CD4-positive, alpha-beta T cell treated with Interleukin-15 for 1 hour (primary cell): ENCODE measurements at places on chromosomes 1 and 21.

DNA sequence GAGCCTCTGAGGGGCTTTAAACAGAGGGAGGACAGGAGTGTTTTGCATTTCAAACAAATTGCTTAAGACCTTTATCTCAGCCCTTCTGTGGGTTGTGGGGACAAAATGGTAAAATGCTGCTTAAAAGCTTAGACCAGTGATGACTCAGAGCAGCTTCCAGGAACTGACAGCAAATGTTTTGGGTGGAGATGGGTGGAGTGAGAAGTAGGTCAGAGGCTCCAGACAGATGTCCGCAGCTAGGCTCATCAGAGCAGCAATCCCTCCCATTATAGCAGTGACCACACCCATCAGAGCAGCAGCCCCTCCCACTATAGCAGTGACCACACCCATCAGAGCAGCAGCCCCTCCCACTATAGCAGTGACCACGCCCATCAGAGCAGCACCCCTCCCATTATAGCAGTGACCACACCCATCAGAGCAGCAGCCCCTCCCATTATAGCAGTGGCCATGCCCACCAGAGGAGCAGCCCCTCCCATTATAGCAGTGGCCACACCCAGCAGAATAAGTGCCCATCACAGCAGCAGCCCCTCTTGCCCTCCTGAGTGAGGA is 532.2 kb downstream of the MATN1 start:
- DNase-seq: peak; percentile 71

GRCh38 chr1:239428120-239428710 is 41.8 kb downstream of the CHRM3 start:
- DNase-seq: no peak

DNA sequence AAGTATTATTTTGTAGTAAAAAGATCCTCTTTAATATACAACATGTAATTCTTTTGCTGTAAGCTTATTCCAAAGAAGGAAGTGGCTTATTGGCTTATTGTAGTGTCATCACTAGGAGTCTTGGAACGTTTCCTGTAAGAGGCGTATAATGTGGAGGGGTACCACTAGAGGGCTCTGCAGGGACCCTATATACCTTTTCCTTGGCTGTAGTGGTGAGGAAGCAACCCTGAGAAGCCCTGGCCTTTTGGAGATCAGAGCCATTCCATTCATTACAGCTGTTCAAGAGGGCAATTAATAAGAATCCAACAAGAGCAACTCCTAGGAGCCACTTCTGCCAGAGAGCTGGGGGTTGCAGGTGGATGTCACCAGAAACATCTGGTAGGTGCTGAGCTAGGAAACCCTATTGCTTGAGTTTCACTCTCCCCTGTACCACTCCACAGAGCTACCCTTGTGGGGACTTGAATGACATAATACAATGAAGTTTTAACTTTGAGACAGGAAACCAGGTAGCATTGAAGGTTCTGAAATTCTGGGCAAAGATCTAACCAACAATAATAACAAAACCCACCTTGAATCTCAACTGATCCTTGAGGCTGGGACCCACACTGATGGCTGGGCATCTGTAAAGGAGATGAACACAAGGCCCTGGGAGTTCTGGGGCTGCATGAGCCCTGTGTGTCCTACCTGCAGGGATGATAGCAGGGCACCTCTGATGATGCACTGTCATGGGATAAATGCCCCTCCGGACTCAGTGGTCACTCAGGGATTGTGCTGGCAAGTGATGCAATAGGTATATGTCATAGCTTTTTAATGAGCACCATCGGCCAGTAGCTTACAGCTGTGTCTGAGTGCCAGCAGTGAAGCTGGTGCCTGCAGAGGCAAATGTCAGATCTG is 160.2 kb upstream of the COA6 start:
- no peak for DNase-seq

DNA sequence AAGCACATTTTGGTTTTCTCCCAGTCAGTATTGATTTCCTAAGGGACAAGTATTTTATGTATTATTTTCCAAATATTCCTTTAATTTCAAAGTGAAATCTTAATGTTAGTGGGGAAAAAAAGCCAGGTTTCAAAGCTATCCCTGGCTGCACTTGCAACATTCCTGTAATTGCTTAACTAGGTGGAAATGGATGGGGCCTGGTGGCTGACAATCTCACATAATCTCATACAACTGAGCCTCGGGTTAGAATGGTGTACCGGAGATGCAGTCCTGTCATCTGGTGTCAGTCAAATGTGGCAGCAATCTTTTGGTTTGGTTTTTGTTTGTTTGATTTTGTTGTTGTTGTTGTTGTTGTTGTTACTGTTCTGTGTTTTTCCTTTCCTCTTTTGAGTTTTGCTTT is 46.1 kb downstream of the KDM1A start:
- no peak for DNase-seq

GRCh38 chr1:85024736-85025135 is 23.6 kb downstream of the MCOLN3 start:
- DNase-seq: no peak

- DNase-seq: no peak
These were observed 11.2 kb downstream of the PRMT2 start for GRCh38 chr21:46646541-46647154.

DNA sequence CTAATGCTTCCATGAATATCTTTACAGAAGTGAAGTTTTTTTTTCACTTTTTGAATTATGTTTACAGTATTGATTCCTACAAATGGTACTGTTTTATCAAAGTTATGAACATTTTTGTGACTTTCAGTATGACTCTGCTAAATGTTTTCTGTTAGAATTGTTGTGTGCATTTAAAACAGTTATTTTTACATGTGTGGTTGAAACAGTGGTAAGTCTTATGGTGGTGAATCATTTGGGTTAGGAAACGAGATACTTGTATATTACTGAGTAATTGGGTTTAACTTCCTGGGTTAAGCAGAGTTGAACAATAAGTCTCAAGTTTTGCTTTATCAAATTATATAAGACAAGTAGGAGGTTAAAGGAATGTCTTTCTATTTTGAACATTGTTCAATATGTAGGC is 66.8 kb downstream of the VPS13D start:
- DNase-seq: no peak

DNA sequence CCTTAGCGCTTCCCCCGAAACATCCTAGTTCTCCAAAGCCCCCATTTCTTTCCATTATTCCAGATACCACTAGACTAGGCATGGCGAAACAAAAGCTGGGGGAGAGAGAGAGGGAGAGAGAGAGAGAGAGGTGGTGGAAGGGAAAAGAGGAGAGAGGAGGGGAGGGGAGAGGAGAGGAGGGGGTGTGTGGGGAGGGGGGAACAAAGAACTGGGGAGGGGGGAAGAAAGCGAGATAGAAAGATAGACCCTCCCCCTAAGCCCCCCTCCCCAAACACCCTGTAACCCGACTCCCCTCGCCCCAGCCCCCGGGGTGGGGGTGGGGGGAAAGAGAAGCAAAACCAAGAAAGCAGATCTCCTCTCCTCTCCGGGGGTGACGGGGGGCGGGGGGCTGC is 352 bp downstream of the MEX3A start:
- DNase-seq: no peak

DNA sequence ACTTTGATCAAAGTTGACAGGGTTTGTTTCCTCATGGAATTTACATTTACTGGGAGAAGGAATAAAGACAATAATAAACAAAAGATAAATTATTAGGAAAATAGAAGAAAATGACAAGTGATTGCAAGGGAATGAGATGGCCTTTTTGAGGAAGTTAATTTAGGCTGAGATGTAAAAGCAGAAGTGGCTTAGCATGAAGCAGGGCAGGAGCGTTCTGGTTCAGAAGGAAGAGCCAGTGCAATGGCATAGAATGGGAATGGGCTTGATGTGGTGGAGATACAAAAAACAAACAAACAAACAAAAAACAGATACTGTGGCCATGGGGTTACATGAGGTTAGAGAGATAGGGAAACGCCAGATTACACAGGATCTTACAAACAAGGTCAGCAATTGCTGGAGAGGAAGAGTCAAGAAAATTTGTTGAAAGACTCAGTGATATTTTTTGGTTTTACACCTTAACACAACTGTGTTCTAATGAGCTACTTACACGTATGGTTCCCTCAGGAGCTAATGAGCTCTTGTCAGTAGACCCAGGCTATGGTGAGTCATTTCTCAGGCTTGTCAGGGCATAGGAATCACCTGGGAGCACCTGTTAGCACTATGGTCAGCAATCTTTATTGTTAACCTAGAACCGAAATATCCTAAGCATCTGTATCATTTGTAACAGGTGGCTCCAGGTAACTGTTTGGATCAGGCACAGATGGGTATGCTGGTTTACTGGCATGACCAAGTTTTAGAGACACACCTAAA is 8.7 kb upstream of the CADM3 start:
- DNase-seq: no peak

DNA sequence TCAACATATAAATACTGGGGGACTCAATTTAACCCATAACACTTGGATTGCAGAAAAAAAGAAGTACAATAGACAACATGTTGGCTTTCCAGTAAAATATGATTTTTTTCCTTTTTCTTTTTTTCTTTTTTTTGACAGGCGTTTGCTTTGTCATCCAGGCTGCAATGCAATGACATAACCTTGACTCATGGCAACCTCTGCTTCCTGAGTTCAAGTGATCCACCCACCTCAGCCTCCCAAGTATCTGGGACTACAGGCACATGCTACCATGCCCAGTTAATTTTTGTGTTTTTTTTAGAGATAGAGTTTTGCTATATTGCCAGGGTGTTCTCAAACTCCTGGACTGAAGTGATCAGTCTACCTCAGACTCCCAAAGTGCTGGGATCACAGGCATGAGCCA is 1512.0 kb upstream of the PRMT6 start:
- no peak for DNase-seq

GRCh38 chr1:244271691-244272308 is 179.9 kb downstream of the ADSS2 start:
- DNase-seq: no peak

GRCh38 chr1:34656731-34657130 is 98.1 kb upstream of the GJB5 start:
- DNase-seq: no peak

- DNase-seq: no peak
These were observed 55.5 kb downstream of the ATP1A1 start for GRCh38 chr1:116428576-116428975.
